ENCODE measurements at places on chromosomes 16 and 17.

DNA sequence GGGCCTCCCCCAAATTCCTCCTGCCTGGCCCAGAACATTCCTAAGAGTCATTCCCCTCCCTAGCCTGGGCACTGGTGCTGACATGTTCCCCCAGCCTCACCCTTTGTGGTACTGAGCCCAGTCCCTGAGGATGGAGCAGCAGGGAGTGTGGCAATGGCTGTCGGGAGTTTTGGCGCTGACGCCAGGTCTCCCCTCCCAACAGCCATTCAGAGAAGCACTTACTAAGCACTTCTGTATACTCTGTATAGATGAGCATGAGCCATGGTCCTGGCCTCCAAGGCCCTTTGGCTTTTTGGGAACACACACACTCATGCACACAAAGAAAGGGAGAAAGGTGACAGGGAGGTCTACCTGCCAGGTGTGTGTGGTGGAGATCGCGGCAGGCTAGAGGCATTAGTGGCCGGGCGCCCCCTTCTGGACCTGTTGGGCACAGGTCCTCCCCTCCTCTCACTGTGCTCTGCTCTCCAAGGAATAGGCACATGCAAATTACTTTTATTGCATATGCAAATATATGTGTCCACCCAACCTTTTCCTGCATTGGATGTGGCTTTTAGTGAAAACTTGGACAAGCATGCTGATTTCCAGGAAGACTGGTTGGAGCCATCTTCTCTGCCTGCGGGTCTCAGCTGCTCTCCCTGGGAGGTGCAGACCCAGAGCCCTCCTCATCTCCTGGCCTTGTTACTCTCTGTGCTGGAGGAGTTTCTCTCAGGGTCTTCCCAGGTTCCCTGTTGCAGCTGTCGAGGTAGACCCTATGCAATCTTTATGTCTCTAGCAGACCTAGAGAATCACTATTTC, 17.4 kb upstream of the C17orf107 start:
- DNase-seq = peak; percentile 48

DNA sequence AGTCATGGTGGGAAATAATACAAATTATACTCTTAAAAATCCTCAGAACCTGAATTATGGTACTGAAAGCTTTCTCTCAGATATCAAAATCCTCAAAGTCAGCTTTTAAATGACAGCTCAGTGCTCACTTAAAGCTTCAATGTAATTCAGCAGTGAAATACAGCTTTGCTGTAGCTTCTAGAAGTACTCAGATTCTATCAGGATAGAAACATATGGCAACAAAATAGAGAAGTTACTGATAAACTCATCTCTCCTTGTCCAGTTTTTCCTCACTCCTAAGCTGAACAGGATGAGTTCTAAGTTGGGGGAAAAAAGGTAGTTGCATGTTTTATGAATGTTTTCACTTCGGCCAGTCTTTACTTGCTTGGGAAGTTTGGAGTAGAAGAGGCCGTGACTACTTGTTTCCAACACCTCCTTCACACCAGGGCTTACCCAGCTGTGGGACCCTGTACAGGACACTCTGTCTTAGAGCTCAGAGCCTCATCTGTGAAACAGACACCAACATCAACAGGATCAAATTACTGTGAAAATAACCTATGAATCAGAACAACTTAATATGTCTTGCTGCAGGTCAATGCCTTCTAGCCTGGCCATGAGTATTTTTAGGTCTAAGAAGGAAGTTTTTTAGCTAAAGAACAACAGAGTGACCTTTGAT, 30.2 kb downstream of the OGFOD1 start:
- no peak for DNase-seq

DNA sequence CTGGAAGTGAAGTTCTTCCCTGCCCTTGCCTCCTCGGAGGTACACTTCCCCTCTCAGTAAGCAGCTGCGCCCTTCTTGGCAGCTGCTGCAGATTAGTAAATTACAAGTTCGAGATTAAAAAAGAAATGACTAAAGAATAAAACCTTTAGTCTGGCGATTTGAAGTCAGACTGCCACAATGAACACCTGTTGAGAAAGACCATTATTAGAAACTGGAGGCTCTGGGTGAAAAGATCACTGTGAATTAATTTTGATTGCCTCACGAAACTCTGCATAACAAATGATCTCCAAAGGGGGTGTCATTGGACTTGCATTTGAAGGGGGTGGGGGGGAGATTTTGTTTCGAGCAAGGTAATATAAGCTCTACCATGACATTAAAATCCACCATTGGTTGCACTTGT, 39.3 kb downstream of the SALL1 start:
- no peak for DNase-seq

DNA sequence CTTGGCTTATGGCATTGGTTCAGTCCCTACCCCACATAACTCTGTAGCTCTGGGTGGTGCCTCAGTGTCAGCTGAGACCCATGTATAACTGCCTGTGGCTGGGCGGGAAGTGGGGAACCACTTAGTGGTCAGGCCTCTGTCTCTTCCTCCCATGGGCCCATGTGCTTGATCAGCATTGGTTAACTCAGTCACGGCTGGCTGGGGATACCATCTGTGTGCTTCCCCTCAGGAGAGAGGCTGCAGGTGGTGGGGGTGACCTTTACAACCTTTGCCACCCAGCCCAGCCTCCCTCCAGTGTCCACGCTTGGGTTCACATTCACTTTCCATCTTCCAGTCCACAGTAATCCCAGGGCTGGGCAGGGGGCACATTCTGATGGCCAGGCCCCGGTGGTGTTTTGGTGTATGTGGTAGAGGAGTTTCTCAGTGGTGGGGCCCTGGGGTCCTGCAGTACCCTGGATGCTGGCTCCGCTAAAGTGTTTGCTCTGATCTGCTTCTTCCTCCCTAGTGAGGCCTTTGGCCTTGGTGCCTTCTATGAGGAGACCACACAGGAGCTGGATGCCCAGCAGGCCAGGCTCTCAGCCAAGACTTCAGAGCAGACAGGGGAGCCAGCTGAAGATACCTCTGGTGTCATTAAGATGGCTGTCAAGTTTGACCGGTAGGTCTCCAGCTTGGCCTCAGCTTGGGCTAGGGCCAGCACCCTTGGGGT, 10.2 kb upstream of the NFATC3 start:
- no peak for DNase-seq

GRCh38 chr17:883586-883962, 96.0 kb downstream of the NXN start:
- no peak for DNase-seq

DNA sequence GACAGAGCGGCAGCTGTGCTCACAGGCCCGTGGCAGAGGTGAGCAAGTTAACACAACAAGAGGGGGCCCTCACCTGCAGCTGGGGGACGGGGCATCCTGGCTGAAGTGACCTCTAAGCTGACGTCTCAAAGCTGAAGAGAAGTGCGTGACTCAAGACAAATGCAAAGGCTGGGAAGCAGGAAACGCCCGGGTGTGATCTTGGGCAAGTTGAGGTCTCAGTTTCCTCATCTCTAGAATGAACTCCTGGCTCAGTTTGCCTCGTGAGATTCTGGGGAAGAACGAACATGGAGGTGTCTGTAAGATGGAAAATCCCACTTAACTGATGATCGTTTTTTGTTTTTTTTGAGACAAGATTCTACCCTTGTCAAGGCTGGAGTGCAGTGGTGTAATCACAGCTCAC, 40.1 kb upstream of the C1QL1 start:
- DNase-seq = no peak

DNA sequence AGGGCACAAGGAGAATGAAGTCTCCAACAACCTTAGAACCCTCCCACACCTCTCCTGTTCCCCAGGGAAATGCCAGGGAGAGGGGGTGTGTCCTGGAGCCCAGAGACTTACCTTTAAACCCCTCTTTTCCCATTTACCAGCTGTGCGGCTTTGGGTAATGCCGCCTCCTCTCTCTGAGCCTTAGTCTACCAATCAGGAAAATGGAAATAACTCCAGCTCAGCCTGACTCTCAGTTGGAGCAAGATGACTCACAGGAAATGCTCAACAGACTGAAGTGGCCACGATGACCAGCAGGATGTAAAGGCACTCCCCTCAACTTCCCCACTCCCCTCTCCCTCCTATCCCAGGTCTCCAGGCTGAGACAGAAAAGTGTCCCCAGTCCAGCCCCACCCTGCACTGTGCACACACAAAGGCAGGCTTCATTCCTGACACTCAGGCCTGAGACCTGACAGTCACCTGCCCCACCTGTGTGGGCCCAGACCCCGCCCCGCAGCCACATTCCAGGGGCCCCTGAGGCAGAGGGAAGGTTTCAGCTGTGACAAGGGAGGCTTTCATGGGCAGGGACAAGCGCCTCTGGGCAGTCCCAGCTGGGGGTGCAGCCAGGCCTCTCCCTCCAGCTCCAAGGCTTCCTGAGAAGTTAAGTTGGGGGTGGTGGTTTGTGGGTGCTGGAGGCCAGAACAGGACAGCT, 3.0 kb upstream of the KRT15 start:
- no peak for DNase-seq

DNA sequence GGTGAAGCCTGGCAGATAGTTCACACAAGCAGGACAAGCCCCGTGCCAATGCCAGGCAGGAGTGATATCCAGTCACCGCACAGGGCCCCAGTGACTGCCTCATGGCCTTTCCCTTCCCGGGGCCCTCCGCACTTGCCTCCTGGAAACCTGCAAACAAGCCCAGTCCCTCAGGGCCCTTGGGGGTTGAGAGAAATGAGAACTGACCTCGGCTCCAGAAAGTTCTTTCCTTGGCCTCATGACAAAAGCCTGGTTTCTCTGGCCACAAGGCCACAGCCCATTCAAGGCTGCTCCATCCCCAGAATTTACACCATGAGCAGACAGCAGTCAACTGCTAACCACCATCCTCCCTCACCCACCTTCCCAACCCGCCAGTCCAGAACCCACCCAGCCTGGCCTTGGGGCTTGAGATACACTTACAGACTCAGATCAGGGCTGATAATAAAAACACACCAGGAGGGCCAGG, 77.6 kb downstream of the CCDC182 start:
- DNase-seq = no peak

GRCh38 chr17:71168053-71168741, 952.6 kb upstream of the SOX9 start:
- DNase-seq = no peak

GRCh38 chr17:7530023-7530900, 18.6 kb upstream of the TNFSF12 start:
- DNase-seq = no peak

DNA sequence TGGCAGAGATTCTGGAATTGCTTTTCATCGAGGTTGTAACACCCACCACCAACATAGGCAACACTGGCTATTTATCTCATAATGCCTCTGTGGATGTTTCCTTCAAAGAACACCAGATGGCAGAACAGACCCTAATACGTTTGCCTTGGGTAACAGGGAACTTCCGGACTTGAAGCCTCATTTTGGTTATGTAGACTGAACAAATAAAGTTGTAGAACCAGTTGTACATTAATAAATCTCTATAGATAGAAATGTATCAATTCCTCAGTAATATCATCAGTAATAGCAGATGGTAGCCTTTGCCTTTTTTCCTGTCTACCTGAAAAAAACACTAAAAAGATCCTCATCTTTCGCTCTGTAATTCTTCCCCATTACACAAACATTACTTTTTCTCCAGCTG, 25.9 kb upstream of the APOH start:
- DNase-seq = no peak

GRCh38 chr17:81000334-81000630, 8.6 kb downstream of the CHMP6 start:
- DNase-seq = no peak

DNA sequence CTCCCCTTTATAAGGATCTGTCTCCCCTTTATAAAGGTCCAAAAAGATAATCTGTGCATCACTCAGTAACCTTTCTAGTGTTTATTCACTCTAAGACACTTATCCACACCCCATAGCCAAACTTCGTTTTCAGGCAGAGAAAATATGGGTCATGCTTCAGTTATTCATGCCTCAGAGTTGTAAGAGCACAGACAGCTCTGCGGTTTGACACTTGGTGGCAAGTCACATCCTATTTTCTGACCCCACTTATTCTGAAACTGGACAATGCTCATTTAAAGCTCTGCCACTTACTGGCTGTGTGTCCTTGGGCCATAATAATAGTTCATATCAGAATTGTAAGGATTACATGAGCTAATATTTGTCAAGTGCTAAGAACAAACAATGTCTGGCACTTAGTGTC, 2.0 kb upstream of the KRTAP2-1 start:
- DNase-seq = no peak

- DNase-seq = no peak
Observed at GRCh38 chr16:8548166-8548565, 42.1 kb downstream of the TMEM114 start.

GRCh38 chr16:69520800-69521602, 44.8 kb upstream of the NFAT5 start:
- DNase-seq = peak; percentile 9

DNA sequence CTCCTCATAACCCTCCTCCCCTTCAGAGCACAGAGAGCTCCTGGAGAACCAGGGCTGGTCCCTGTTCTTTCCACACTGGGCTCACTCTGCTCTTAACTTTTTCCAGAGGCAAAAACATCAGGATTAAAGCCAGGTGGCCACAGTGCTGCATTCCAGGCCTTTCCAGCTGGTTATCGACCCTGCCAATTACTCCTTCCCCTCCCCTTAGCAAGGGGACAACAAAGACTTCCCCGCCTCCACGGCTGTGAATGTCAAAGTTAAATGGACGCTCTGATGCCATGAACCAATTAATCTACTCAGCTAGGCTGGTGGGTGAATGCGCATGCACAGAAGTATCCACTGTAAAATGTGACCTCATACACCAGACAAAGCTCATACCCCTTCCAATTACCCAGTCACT, 23.1 kb downstream of the ACLY start:
- no peak for DNase-seq

GRCh38 chr16:89693289-89693731, 6.8 kb downstream of the CDK10 start:
- DNase-seq = no peak

DNA sequence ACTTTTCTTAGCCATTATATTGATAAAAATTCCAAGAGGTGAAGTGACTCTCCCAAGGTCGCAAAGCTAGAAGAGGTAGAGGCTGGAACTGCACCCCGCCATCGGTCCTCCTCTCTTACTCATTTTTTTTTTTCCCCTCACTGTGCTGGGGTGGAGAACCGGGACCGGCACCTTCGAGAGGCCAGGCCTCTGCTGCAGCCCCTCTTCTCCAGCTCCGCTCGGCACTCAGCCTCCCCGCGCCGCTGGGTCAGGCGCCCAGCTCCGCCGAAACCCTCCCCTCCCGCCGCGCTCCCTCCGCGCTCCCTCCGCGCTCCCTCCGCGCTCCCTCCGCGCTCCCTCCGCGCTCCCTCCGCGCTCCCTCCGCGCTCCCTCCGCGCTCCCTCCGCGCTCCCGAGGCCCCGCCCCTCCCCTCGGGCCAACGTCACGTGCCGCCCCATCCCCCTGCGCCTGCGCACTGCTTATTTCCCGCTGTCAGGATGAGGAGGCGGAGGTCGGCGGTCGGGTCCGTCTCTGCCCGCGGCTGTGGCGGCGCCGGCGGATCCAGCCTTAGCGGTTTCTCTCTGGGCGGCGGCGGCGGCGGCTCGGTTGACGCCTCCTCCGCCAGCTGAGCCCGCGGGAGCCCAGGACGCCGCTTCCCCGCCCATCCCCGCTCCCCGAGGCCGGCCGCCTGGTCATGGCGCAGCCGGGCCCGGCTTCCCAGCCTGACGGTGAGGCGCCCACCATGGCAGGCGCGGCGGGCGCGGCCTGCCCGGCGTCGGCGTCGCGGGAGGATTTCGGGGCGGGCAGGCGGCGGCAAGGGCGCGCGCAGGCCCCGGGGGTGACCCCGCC, at the start of gene RABEP1:
RABEP1 (plus strand) TSS at position 471 of the 828 bp plus-strand sequence; CDS start at position 674, 203 bp downstream.
- peak; percentile 95 for DNase-seq
